ENCODE measurements at places on chromosomes 7 and 10.

GRCh38 chr10:79482741-79483140 is 29.6 kb upstream of the EIF5AL1 start:
- no peak for DNase-seq

DNA sequence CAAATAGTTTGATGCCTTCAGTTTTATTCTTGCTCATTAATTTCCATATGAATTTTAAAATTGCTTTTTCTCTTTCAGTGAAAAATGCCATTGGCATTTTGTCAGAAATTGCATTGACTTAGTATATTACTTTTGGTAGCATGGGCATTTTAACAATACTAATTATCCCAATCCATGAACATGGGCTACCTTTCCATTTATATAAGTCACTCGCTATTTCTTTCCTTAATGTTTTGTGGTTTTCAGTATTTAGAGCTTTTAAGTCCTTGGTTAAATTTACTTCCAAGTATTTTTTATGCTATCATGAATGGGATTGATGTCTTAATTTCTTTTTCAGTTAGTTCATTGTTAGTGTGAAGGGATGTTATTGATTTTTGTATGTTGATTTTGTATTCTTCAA is 297.4 kb downstream of the ATRNL1 start:
- no peak for DNase-seq

- DNase-seq, result no peak
Measured at GRCh38 chr10:110706690-110707098, 62.6 kb downstream of the RBM20 start.

DNA sequence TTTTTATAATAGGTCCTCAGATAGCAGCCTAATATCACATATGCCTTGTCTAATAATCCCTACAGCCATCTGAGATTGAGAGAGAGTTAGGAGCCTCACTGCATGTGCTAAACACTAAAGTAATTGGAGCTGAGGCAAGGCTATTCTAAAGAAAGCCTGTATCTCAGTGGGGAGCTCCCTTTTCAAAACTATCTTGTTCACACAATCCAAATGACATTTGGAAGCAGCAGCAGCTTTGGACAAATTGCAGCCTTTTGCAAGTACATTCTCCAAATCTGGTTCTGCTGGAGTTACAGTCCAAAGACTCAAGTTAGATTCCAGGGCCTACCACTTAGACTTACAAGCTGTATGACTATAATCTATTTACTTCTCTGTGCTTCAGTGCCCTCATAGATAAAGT is 104.5 kb downstream of the MACC1 start:
- DNase-seq, result no peak

GRCh38 chr7:29859524-29860185 is 53.3 kb downstream of the WIPF3 start:
- DNase-seq, result no peak

DNA sequence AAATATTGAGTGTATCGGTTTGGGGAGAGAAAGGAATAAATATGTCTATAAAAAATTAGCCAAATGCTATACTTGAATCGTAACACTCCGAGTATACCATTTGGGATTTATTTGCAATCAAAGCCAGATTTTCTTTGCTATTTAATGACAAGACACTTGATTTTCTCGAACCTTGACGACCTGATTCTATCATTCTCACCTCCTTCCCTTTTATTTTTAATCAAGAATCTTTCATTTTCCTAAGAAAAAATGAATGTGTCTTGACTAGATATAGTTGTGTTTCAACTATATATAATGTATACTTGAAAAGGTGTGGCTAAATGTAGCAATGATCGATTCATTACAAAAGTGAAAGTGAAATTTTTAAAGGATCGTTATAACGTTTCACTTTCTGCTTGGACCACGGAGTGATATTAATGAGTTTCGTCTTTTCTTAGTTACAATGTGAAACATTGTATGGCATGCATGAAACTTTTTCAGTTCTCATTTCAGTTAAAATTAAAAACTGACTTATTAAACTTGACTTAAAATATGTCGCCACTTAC is 562 bp downstream of the NUB1 start:
- no peak for DNase-seq

DNA sequence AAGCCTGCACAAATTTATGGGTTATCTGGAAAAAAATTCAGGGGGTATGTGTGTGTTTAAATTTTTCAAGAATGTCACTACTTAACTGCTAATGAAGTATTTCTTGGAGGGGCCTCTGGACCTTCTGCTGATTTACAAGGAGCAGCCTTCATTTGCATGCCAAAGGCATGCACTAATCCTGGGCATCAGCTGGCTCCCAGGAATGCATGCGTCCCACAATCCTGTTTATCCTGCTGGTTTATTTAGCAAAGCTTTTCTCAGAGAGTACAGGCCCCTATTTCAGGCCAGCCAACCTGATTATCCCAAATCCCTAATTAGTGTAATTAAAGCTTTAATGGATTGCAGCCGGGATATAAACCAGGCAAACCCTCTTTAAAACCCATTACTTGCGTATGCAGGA is 170.4 kb downstream of the TAX1BP1 start:
- peak; percentile 28 for DNase-seq

DNA sequence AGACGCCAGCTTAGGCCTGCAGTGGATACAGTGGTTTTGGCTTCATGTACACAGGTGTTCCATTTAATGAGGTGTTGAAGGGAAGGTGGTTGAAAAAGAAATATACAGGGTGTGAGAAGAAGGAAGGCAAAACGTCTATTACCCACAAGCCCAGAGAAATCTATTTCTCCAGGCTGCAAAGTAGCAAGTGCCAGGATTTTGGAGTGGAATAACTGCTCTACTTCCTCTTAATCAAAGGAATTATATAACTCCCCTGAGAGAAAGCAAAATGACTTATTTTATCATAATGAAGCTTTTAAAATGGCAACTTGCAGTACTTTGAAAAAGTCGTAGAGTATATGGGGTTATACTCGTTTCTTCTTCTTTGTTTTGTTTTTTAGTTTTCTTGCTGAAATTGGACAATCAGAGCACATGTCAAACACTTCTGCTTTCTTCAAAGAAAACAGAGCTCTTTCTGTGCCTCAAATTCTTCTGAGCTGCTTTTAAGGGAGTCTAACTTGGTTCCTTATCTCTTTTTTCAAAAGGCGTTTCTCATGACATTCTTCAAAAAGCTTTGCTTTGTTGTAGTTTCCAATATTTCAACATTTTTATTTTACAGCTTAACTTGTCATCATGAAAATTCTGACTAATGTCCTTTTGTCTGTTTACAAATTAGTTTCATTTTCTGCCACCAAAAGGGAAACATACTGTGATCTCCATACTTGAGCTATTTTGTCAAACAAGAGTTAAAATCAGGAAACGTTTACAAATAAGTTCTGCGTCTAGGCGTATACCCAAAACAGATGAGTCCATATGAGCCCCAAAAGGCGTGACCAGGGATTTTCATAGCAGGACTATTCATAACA is 289.7 kb downstream of the FRMD4A start:
- no peak for DNase-seq

DNA sequence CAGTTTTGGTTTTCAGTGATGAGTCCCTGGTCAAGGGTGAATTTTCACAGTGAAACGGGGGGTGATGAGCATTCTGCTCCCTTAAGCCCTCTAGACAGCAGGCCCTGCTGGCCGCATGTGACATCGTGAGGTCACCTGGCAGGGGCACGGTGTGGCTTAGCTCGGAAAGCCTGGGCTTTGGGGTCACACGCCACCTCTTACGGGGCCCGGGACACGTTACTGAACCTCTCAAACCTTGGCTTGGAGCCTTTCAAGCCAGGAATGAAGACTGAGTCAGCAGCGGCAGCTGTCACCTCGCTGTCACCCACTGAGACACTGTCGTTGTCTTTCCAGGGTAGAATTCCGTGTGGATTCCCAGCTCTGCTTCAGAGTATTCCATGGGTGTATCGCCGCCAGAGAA is 4.1 kb downstream of the GET4 start:
- no peak for DNase-seq

GRCh38 chr10:66214721-66215404 is 711.0 kb upstream of the LRRTM3 start:
- DNase-seq, result no peak

DNA sequence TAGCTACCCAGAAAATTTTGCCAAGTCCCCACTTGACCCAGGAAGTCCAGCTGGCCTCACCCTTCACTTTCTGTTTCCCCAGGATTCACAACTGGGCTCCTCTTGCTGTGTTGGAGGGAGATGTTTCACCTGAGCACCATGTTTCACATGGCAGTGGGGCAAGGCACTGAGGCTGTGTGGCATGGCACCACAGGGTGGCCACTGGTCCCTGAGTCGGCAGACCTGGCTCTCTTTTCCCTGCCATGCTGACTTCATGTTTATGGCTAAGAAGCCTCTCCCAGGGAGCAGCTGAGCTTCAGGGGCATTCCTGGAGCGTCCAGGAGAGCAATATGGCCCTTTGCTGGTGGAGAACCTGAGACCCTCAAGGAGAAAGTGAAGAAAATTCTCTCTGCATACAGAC is 266.9 kb downstream of the RPS24 start:
- no peak for DNase-seq

DNA sequence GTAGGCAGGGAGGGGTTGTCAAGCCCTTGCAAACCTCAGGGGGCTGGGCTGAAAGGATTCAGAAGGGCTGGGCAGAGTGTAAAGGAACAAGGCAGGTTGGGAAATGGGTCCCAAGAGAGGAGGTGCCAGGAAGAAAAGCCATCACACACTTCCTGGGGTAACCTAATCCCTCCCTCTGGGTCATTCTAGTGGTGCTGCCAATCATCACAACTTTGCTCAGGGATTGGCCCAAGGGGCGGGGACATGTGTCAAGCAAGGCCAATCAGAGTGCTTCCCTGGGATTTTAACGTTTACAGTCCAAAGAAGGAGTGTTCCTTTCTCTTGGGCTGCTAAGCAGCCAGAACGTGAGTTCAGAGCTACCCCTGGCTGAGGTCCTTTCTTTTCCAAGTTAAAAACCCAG is 57.1 kb upstream of the NPTX2 start:
- DNase-seq, result peak; percentile 74

GRCh38 chr10:88332503-88333247 is 250.4 kb downstream of the RNLS start:
- no peak for DNase-seq

DNA sequence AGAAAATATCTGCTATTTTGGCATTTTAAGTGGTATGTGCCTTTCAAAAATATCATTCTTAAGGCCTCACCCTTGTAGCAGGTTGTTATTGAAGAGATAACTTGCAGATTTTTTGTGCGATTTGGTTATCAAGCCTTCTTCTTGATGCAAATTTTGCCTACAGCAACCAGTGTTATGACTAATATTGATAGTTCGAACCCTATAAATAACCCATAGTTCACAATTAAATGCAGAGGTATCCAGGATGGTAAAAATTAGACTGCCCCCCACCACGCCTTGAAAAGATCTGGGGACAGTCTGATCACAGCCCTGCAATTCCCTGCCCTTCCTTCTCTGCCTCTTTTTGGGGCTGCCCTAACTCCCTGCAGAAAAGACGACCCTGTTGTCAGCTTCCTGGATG is 28.4 kb upstream of the RAPGEF5 start:
- DNase-seq, result no peak

DNA sequence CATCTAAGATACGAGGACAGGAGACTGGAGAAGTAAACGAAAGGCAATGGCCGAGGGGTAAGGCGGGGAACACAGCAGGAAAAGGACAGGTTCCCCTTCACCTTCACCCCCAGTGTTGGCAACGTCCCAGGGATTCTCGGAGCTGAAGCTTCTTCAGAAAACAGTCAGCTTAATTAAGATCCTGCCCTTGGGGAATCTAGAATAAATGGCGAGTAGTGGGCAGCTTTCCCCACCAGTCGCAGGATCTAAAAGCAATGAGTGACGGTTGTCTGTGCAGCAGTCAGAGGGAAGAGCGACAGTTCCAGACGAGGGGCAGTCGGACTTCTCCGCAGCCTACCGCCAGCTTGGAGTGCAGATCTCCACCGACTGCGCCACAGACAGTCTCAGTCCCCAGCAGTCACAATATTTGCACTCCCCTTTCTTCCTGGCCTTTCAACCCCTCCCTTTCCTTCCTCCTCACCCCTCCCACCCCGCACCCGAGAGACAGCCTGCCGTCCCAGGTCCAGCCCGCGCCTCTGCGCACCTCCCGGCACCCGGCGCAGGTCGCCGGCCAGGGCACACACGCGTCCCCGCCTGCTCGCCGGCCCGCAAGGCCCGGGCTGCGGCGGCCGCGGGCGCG is 10.9 kb upstream of the SP8 start:
- DNase-seq, result peak; percentile 58

GRCh38 chr7:42740408-42740807 is 171.5 kb downstream of the C7orf25 start:
- DNase-seq, result no peak

DNA sequence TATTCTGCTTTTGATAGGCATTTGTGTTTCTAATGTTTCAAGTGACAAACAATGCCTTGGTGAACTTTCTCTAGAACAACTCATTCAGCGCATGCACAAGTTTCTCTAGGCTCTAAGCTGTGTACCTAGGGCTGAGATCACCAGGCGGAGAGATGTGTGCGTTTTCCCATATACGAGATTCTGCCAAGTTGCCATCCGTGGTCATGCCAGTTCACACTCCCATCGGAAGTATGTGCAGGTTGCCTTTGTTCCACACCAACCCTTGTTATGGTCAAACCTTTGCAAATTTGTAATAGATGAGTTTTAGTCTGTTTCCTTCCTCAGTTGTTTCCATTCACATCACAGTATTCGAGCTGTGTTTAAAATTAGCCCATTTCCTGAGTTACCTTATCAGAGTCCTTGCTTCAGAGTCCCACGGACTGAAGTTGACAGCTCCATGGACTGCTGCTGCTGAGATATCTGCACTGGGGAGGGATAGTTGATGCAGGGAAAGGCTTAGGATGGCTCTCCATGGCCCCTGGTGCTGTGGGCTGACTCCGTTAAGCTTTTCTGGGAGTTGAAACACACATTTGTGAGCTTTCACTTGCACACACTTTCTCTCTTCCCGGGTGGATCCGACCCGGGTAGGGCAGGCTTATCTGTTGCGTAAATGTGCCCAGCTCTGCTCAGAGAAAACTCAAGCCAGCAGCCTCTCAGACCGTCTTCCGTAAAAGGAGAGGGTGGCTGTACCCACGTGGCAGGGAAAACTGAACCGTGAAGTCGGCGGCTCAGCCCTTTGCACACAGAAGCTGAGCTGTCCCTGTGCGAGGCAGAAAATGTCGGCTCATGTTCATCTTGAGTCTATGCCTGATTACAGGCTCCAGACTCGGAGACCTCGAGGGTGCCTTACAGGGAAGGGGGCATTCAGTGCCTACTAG is 49.4 kb downstream of the HK1 start:
- no peak for DNase-seq

Data from glutamatergic neuron (in vitro differentiated cells).